Esophagus squamous epithelium (tissue), 5 donors: ENCODE measurements at places on chromosomes 13 and 19.

- no peak for DNase-seq
Measured at GRCh38 chr13:59513686-59514085, 650.0 kb downstream of the DIAPH3 start.

DNA sequence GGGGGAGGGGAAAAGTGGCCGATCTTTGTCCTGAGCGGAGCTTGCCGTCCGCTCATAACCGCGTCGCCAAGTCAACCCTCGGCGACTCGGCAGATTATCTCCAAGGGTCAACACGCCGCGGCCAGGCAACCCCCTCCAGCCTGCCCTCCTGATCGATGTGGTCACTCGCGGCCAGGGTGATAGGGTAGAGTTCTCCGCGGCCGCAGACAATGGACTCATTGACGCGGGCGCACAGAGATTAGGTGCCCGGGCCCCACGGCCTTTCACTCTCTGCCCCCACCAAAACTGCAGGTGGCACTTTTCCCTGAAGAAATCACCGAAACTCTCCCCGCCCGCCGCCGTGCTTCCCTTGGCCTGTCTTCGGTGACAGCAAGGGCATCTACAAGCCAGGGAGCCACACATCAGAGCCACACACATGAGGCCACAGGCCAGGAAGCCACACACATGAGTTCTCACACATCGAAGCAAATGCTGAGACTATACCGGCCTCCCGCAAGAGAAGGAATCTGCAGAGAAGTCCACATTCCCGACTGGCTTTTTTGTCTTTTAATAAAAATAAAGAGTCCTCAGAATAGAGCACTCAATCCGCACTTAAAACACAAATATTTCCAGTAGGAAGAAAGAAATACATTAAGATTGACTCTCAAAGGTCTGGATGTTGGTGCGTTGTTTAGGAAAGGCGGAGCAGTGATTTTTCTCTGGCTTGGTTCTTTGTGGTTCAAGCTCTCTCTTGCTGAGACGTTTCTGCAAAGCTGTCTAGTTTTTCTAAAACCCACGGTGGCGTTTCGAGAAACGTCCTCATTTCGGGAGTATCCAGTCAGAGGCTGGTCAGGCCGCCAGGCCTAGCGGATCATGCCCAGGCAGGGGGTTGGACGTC is 1.5 kb upstream of the PDX1 start:
- DNase-seq = no peak

DNA sequence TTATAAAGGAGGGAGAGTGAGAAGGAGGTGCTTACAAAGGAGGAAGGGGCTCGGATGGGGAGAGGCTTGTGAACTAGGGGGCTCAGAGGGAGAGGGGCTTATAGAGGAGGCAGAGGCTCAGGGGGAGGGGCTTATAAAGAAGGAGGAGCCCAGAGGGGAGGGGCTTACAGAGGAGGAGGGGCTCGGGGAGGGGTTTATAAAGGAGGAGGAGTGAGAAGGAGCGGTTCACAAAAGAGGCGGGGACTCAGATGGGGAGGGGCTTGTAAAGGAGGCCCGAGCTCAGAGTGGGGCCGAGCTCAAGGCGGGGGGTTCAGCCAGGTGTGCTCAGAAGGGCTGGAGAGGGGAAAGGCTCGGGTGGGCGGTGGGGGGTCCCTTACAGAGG is 500 bp downstream of the SMIM24 start:
- no peak for DNase-seq

- DNase-seq = no peak
Measured at GRCh38 chr13:43880926-43881325, 1.2 kb downstream of the LACC1 start.

- no peak for DNase-seq
Measured at GRCh38 chr13:110869231-110869804, 45.6 kb downstream of the ANKRD10 start.

- DNase-seq = no peak
Measured at GRCh38 chr19:50659318-50660087, 10.3 kb downstream of the C19orf81 start.

DNA sequence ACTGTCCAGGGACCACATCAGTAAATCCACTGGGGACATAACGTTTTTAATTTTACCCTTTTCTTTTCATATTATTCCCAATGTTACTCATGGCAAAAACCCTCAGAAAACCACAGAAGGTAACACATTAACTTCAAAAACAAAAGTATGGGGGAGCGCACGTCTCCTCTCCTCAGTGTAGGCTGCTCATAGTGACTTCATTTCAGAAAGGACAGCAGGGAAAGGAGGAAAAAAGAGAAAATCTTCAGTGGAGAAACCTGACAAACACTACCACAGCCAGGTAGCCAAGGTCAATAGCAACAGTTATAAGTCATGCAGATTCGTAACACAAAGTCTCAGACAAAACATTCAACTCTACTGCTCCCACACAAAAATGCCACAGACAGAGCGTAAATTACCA is 21.4 kb downstream of the DZIP1 start:
- DNase-seq = no peak

GRCh38 chr13:74074723-74075122 is 59.5 kb downstream of the KLF12 start:
- DNase-seq = no peak

DNA sequence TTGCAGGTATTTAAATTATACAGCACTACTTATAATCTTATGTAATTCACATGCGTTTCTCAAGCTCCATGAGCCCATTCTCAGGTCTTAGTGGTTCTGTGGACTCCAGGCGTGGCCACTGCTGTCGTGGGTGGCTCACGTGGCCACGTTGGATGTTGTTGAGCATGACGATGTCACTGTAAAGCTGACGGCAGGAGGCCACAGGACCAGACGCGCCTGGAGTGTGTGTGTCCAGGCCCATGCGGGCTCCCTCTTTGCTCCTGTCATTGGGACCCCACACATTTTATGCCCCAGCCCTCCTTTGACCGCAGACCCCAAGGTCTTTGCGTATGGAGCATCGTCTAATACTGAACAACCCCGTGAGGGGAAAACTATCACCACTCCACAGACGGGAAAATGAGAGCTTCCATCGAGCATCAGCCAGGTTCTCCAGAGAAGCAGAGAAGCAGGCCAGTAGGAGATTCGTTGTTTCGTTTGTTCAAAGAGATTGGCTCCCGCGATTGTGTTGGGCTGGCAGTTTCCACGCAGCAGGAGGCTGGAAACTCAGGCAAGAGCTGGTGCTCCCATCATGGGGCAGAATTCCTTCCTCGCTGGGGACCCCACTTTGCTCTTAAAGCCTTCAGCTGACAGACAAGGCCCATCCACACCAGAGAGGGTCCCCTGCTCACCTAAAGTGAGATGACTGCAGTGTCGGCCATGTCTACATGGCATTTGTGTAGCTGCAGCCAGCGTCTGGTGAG is 129.3 kb upstream of the SPACA7 start:
- DNase-seq = no peak

- no peak for DNase-seq
Measured at GRCh38 chr19:15279326-15279904, 47.2 kb upstream of the EPHX3 start.

DNA sequence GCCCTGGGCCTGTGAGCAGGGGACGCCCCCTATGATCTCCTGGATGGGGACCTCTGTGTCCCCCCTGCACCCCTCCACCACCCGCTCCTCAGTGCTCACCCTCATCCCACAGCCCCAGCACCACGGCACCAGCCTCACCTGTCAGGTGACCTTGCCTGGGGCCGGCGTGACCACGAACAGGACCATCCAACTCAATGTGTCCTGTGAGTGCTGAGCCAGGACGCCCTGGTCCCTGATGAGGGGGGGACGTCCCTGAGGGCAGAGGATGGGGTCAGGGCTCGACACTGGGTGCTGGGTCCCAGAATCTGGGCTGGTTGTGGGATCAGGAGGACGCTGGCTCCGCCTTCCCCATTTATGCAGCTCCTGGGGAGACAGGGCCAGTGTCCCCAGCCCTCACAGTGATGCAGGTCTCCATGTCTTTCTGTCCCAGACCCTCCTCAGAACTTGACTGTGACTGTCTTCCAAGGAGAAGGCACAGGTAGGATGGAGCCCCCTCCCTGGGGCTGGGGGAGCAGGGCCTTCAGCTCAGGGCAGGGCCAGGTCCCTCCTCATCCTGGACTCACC is 2.5 kb downstream of the SIGLEC7 start:
- no peak for DNase-seq

GRCh38 chr19:11580116-11580515 is 2.7 kb upstream of the ACP5 start:
- DNase-seq = no peak

GRCh38 chr19:50778906-50779430 is 8.7 kb downstream of the GPR32 start:
- DNase-seq = no peak

- no peak for DNase-seq
Measured at GRCh38 chr13:30318026-30318425, 10.7 kb upstream of the KATNAL1 start.

DNA sequence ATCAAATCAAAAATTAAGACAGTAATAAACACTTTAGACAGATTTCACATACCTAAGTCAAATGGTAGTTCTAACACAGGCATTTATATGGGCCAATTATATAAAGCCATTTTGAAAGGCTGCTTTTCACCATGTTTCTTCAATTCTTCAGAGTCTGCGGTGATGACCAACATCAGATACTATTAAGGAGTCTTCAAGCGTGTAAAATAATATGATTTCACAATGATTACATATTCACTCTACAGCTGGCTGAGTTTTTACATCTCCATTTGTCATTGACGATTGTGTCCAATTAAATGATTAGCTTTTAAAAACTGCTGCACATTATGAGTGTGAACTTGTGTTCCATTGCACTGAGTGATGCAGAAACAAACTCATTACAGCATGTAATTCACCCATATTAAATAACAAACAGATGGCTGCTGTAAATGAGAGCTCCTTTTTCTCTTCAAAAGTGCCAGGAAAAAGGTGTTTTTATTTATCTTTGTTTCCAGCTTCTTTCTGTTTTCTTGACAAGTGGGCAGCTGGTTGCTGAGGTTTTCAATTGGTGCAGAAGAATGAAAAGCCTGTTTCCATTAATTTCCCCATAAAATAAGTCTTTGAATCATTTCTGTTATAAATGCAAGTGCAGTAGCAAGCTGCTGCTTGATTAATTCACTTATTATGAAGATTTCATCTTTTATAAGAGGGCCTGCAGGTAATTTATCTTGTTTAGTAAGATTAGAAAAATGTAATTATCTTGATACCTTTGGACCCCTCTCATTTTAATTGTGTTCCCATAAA is 676.1 kb upstream of the KLHL1 start:
- no peak for DNase-seq

- no peak for DNase-seq
Measured at GRCh38 chr19:6459262-6460098, at the start of gene SLC25A23. Gene SLC25A23 (minus strand): TSS chr19:6459792. CDS start chr19:6459628, 164 bp downstream.

GRCh38 chr13:107866941-107867623 is 348.3 kb downstream of the LIG4 start:
- no peak for DNase-seq

DNA sequence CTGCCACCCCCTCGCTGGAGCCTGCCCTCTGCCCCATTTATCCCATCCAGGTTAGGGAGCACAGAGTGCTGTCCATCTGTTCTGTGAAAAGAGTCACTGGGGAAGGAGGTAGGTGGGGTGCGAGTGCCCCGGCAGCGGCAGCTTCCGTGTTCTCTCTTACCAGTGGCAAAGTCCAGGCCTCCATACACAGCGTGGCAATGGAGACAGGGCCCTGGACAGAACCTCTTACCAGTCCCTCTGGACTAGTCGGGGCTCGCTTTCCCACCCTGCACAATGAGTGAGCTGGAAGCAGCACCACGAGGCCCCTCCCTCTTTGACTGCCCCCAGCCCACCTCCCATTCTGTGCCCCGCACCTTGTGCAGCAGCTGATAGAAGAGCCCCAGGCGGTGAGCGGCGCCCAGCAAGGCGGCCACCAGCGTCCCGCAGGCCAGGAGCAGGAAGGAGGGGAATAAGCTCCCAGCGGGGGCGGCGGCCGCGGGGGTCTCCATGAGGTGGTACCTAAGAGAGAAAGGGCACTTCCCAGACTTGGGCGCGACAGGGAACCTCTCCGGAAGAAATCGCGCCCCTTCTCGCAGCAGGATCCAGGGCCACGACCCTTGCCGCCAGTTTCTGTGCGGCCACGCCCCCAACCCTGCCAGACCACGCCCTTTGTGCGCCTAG is 17.5 kb downstream of the SYDE1 start:
- DNase-seq = no peak

- DNase-seq = no peak
Measured at GRCh38 chr13:78601124-78601873, 2.1 kb downstream of the POU4F1 start.

DNA sequence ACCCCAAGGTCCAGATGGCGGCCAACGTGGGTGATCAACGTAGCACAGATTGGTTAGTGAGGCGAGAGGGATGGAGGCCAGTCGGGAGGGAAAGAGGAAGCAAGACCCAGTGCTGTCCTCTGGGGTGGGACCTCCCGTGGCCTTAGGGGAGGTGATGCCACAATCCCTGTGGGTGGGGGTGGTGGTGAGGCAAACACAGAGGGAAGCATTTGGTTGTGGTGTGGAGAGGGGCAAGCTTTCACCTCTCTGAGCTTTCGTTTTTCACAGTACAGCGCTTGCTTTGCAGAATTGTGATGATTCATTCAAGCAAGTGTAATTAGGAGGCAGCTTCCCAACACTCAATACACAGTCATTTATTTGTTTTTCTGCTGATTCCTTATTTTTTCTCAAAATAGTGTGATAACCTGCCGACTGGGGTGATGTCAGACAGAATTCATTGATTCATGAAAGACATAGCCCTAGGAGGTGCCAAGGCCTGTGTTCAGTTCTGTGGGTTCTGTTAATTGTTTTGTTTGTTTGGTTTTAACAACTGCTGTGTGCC is 2.4 kb downstream of the LENG8 start:
- no peak for DNase-seq

GRCh38 chr19:7578127-7578526 is 17.5 kb upstream of the CAMSAP3 start:
- DNase-seq = no peak

- DNase-seq = no peak
Measured at GRCh38 chr13:28329395-28330158, 165.4 kb downstream of the FLT1 start.

- DNase-seq = no peak
Measured at GRCh38 chr19:7902796-7903243, 857 bp upstream of the MAP2K7 start.

DNA sequence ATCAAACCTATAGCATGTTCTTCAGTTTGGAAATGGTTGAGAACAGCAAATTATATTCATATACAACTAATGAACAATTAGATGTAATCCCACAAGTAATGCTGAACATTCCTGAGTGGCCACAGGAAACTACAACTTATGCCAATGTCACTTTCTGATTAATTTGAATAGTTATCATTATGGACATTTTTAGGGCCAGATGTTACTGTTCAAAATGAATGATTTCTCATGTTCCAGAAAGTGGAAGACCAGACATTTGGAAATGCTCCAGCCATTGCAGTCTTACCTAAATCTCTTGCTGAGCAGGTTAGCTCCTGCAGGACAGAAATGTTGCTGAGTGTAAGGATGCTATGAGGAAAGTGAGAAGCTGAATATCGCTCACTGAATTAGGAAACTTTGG is 819.8 kb downstream of the PCDH9 start:
- no peak for DNase-seq

GRCh38 chr19:771332-771785 is 20.4 kb downstream of the MISP start:
- no peak for DNase-seq
